Fibroblast of skin of scalp (primary cell): ENCODE measurements at places on chromosomes 1 and 21.
A peak's percentile ranks its signal among the peaks of the same experiment; 100 is the strongest.

DNA sequence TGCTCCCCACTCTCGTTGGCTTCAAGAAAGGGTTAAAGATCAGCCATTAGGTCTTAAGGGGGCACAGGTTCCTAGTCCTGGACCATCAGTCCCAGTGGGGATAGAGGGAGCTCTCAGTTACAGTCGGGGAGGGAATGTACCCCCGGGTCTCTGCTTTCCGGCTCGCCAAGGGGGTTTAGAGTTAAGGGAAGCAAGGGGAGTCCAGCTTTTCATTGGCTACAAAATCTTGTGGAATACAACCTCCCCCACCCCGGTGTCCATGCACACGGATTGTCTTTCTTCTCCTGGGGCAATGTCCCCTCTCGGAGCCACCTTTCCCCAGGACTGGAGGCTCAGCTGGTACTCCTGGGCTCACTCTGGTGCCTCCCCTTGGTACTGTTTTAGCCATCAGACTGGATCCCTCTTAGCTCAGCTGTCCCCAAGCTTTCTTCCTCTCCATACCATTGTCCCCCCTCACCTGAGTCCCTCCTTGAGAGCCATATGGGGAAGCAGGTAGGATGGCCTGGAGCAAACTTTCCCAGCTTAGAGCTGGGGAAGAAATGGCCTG lies at the start of gene A3GALT2:
Gene A3GALT2, minus strand, starts transcription at position 480 of the 547 bp plus-strand sequence. Its CDS starts 0 bp downstream, at position 480.
- DNase-seq: no peak

GRCh38 chr1:33039840-33040239 lies 3.2 kb upstream of the AK2 start:
- DNase-seq: no peak

DNA sequence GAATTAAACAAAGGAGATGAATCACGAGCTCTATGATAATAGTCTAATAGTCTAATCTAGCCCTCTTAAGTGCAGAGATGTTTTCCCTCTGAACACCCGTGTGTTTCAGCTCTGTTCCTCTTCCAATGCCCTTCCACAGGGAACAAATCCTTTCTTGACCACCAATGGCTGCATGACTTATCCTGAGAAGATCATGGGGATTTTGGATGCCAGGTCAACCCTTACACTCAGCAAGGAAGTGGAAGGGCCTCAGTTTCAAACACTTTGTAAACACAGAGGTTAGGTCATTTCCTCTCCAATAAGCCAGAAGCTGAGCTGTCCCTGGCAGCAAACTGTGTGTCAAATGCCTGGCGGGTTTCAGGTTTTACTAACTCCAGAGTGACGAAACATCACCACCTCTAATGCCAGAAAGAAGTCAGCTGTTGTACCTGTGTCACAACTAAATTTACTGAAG lies 200.0 kb downstream of the GABPA start:
- DNase-seq: peak; percentile 38

DNA sequence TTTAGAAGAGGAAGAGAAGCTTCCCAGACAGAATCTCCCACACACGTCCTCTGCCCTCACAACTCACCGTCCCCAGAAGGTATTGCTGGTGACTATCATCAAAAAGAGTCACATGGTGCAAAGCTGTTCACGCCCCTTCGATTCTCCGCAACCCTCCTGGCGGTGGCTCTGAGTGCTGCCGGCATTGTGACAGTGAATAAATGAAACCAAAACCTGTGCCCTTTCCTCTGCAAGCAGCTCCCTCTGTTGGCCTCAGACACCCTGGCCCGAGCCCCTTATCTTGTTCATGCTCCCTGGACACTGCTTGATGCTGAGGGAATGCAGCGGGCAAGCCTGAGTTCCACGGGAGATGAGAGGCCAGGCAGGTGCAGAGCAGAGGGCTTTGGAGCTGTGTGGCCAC lies 510.3 kb downstream of the NPHP4 start:
- no peak for DNase-seq

- DNase-seq: no peak
Observed at GRCh38 chr1:22055463-22055862, 3.0 kb downstream of the CDC42 start.

- DNase-seq: no peak
Observed at GRCh38 chr1:40699787-40700186, 8.3 kb downstream of the NFYC start.
